Panc1 (cell line): ENCODE measurements at places on chromosomes 3 and 15. TPM values are rescaled to one million over a fixed set of nuclear protein-coding genes. Genes with fewer than 3 reads are reported as not detected.

Gene AGBL1
- not detected for total RNA-seq

Gene SLCO2A1
- 0.62 TPM for total RNA-seq

Gene CAND2
- 0.13 TPM for total RNA-seq

Gene GOLGA6L7
- not detected for total RNA-seq

Gene CPLX3
- total RNA-seq = not detected

Gene CD200R1
- 0.05 TPM for total RNA-seq

Gene POTEB
- total RNA-seq = not detected

Gene TUSC7
- total RNA-seq = not detected

Gene MORC1
- total RNA-seq = not detected

Gene LRRC28
- total RNA-seq = 39.3 TPM

Gene OR5K2
- not detected for total RNA-seq

Gene NISCH
- total RNA-seq = 63.4 TPM
